ENCODE measurements at places on chromosomes 1 and 21.

DNA sequence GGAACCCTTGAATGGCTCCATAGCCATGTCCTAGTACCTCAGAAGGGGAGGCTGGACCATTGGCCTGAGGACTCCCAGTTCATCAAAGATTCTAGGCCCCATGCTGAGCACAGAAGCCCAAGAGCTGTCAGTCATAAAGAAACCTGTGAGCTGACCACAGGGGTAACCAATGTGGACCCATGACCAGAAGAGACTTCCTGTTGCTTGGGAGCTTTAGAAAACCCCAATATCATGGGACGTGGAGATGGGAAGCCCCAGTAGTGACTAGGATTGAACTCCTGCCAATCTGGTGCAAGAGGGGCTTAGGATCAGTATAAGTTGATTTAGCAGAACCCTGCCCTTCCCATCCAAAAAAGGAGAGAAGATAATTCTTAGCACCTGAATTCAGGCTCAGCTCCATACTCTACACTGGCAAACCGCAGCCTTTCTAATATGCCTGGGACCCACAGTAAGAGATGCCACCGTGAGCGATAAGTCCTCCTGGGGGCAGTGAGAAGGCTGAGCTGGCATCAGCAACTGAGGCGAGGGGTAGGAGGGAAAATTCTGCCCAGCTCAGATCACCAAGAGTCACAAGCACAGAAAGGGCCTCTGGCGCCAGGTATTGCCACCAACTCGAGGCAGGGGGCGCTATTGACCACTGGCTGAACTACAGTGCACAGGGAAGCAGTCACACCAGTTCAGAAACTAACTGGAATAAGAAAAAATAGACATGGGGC lies 108.9 kb downstream of the CAPN8 start:
- DNase-seq = no peak

- DNase-seq = no peak
These were observed 17.4 kb upstream of the ACTRT2 start for GRCh38 chr1:3003941-3004270.

GRCh38 chr1:96521994-96522760 lies 199.4 kb upstream of the PTBP2 start:
- peak; percentile 22 for DNase-seq

DNA sequence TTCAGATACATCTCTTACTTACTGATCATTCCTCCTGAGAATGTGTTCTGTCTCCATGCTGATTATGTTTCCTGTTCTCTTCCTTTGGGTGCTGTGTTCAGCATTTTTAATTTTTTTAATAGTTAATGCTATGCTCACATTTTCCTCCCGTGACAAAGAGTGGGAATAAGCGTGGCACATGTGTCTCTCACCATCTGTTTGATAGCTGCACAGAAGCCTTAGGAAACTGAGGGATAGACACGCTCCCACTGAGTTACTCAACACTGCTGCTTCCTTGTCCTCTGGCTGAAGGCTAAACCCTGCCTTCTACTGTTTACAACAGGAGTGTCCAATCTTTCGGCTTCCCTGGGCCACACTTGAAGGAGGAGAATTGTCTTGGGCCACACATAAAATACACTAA lies 264.2 kb downstream of the DISC1 start:
- DNase-seq = no peak

GRCh38 chr21:32256873-32257620 lies 21.8 kb downstream of the MIS18A start:
- no peak for DNase-seq

DNA sequence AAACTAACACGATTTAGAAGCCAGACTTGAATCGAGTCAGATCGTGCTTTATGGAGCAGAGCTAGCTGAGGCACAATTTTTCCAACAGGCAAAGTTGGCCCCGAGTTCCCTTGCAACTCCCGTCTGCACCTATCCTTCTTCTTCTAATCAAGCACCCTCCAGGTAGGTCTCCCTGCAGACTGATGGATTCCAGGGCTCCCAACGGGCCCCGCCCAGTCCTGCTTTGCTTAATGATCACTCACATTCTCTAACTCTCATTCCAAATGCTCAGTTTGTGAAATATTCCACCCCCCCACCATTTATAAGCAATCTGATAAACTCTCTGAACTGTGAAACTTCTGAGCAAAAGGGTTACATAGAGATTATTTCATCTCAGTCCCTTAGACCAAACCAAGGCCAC lies 119.6 kb downstream of the SLC30A10 start:
- DNase-seq = no peak

DNA sequence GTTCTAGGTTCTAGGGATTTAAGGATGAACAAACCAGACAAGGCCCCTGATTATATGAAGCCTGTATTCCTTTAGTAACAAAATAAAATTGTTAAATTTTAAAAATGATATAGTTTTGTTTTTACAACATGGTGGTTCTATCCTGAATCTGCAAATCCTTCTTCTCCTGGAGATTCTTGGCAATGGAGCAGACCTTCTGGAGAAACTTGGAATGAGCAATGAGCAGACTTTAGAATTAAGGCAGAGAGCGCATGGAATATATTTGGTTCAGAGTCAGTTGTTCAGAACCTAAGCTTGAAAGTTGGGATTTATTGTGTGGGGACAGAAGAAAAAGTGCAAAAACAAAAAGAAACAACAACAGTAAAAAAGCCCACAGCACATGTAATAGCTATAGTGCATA lies 381.1 kb downstream of the ADGRL2 start:
- DNase-seq = no peak

DNA sequence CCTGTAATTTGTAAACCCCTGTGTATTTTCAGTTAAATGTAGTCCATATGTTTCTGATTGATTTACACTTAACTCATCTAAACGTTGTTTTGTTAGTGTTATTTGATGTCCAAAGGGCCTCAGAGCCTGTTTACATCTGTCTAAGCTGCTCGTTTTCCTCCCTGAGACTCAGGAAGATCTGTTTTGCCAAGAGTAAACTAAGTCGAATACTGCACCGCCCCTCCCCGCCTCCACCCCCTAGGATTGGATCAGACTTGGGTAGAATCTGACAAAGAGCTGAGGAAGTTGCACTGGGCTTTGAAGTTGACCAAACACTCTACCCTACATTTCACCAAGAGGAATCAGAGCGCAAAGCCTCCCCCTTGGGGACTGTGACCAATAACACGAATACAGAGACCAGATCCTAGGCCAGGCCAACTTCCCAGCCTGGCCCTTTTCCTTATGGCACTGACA lies 206.9 kb upstream of the LMO4 start:
- DNase-seq = no peak

DNA sequence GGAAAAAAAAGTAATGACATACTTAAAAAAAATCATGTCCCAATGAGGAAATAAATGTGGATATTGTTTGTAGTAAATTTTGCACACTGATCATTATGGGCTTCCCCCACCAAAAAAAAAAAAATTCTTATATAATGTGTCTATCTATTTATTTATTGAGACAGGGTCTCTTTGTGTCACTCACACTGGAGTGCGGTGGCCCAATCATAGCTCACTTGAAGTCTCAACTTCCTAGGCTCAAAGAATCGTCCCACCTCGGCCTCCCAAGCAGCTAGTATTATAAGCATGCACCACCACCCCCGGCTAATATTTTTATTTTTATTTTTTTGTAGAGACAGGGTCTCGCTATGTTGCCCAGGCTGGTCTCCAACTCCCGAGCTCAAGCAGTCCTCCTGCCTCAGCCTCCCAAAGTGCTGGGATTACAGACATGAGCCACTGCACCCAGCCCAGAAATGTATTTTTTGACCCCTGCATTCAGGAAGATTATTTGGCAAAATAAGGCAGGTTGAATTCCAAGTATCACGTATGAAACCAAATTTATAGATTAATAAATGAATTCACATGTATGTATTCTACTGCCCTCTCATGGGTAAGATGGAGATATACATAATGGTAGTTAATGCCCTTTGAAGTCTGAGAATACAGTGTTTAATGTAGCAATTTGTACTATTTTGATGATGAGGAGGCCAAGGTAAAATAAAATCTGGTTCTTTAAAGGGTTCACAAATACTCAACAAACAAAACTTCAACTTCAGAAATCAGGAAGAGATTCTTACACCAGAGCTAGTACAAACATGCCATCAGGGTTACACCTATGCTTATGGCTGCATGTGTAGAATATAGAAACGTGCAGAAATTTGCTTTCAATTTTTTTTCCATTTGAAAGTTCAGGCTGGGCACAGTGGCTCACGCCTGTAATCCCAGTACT lies 1.4 kb upstream of the DENND2C start:
- DNase-seq = no peak

GRCh38 chr1:201647722-201648065 lies 108.8 kb downstream of the NAV1 start:
- DNase-seq = no peak

- DNase-seq = no peak
These were observed 670.2 kb upstream of the CXADR start for GRCh38 chr21:16842696-16843035.

GRCh38 chr1:70745199-70745598 lies 302.4 kb downstream of the PTGER3 start:
- DNase-seq = no peak

GRCh38 chr1:212124690-212125582 lies 89.4 kb downstream of the DTL start:
- peak; percentile 24 for DNase-seq

DNA sequence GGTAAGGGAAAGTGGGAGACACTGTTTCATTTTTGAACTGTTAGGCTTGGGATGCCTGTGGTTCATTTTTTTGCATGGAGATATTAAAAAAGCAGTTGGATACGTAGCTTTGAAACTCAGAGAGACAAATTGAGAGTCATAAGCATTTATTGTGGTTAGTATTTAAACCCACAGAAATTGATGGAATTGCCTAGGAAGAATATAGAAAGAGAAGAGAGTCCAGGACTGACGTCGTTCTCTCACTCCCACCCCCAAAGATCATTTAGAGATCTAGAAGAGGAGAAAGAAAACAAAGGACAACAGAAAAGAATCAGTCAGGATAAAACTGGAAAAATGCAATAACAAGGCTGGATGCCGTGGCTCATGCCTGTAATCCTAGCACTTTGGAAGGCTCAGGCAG lies 73.2 kb upstream of the BMP8A start:
- no peak for DNase-seq

DNA sequence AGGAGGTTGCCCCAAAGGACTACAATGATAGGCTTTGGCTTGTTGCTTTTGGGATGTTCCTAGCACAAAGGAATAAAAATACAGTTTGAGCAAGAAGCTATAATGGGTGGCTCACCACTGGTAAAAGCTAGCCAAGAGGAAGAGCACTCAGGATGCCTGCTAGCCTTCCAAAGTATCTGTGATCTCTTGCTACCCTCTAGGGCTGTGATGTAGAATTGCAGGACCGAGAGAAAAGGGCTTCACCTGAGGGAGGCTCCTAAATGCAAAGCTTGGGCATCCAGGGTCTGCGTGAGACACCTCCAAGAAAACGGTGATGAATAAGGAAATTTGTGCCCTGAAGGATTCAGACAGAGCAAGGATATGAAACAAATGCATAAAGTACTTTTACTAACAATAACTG lies 17.7 kb downstream of the IVL start:
- DNase-seq = no peak

- DNase-seq = no peak
These were observed 161.4 kb downstream of the VAV3 start for GRCh38 chr1:107803579-107803978.

- DNase-seq = no peak
These were observed 18.6 kb upstream of the ALDH4A1 start for GRCh38 chr1:18920931-18921330.

GRCh38 chr1:240234485-240235210 lies 143.0 kb downstream of the FMN2 start:
- DNase-seq = no peak

DNA sequence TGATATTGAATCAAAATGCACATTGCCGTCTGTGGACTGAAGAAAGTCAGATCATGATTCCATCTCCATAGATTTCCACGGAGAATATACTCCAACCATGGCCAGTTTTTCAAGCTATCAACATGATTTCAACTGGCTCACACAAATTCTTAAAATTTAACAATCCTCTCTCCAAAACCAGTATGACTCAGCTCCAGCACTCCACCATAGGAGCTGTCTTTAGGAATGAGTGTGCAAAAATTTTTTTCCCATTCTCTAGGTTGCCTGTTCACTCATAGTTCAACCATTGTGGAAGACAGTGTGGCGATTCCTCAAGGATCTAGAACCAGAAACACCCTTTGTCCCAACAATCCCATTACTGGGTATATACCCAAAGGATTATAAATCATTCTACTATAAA lies 40.8 kb downstream of the RGL1 start:
- DNase-seq = no peak

GRCh38 chr1:31040038-31040437 lies 25.5 kb downstream of the PUM1 start:
- DNase-seq = no peak

DNA sequence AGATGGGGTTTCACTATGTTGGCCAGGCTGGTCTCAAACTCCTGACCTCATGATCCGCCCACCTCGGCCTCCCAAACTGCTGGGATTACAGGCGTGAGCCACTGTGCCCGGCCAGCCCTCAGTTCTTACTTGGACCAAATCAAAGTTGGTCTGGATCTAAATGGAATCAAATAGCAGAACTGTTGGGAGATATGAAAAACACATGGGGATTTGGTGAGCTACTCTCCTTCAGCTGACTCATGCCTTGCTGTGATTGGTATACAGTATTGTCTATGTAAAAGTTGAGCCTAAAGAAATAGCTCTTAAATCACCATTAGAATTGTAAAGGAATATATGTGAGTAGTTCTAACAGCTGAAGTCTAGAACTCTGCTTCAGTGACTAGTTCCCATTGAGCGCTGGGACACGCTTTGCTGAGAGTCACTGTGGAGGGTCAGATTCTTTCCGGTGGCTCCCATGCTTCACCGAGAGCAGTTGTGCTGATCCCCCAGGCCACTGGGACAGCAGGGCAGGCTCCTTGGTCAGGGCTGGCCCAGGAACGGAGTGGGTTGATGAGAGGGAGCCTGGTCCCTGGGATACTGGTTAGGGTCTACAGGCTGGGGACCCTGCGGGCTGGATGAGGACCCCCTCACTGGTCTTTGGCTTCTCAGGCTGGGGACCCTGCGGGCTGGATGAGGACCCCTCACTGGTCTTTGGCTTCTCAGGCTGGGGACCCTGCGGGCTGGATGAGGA lies 14.0 kb downstream of the PKNOX1 start:
- no peak for DNase-seq

DNA sequence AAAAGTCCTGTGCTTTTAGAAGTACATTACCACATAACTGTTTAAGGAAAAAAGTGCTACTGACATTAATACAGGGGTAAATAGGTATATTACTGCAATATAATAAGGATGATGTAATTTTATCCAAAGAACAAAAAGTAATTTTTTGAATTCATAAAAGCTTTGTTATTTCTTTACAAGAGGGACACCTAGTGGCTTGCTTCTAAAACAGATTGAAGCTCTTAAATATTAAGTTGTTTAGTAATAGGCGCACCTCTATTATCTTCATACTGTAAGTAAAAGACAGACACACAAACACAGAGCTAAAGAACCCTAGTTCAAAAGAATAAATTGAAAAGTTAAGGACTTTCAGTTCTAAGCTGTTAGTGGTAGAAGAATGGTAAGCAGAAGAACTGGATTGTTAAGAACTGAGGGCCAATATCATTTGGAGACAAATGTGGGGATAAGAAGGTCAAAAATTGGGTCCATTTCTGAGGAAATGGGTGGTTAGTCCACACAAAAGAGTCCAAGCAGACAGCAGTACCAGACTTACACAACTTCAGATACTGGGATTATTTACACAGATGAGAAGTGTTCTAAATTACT lies 15.4 kb downstream of the ZNHIT6 start:
- DNase-seq = peak; percentile 2

GRCh38 chr1:25066731-25067517 lies 136.8 kb upstream of the RUNX3 start:
- DNase-seq = no peak

- DNase-seq = no peak
These were observed 216.7 kb downstream of the TRABD2B start for GRCh38 chr1:47780469-47780995.
